Activated CD4-positive, alpha-beta T cell treated with anti-CD3 and anti-CD28 coated beads, Interleukin-2, amount 50 U/mL, for 16 hours (primary cell): ENCODE measurements at places on chromosomes 16 and 17.

DNA sequence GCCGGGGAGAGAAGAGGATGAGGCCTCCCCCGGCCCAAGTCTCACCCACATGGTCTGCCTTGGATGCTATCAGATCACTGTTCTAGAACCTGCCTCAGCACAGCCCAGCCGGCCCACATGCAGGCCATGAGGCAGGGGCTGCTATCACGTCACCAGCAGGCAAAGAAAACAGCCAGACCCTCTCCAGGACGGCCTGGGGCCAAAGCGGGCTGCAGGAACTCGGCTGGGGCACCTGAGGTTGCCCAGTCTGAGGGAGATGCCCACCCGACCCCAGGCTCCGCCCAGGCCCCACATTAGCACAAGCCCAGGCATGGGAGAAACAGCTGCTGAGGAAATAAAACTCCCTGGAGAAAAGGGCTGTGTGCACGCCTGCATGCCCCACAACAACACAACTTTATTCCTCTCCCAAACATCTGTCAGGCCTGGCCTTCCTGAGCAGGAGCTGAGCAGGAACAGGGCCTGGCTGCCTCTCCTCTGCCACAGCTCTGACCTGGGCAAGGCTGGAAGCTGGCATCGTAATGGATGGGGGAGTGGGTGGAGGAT lies 6.7 kb upstream of the SMIM5 start:
- no peak for DNase-seq

DNA sequence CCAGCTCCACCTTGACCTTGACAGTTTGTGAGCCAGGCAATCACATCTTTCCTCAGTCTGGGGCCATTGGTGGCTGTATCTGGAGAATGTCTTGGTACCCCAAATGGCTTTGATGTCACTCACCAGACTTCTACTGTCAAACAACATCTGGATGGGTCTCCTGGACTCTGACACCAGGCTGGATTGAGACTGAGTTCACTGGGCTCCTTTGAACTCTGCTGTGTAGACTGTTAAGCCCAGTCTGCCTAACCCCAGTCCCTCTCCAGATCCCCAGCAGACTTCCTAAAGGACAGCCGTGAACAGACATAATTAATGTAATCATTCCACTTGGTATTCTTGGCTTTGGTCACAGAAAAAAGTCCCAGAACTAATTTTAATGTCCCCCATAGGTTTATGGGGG lies 84.1 kb upstream of the KIFC3 start:
- no peak for DNase-seq

DNA sequence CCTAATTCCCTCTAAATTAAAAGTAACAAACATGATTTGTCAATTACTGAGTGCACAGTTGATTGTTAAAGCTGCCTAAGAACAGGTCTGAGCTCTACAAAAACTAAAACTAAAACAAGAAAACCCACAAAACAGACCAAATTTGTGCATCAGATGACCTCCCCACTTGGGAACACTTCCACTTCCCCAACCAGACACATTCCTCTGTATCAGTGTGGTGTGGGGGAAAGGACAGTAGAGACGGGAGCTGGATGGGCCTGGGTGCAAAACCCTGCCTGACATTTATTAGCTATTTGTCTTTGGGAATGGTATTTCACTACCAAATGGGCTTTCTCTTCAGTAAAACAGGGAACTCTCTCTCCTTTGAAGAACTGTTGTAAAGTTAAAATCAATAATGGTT lies 29.8 kb downstream of the STAT3 start:
- no peak for DNase-seq

GRCh38 chr16:11589198-11589550 lies 2.5 kb upstream of the LITAF start:
- no peak for DNase-seq

DNA sequence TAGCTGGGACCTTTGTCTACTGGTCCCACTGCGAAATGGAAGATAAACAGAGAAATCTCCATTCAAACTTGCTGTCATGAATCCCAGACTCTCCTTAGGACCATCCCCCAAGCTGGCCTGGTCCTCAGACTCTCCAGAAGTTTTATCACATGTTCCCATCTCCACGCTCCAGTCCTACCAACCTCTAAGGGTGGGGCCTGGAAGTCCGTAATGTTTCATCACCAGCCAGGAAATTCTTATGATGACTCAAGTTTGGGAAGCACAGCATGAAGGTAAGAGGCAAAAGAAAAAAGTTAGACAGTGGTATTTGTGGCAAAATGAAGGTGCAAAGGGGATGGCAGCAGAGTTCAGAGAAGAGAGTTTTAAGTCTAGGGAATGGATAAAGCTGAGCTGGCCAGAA lies 52.7 kb downstream of the ZNF18 start:
- no peak for DNase-seq

- DNase-seq = peak; percentile 46
Observed at GRCh38 chr17:34300652-34301370, 15.3 kb downstream of the CCL11 start.

GRCh38 chr17:5184288-5184687 lies 7.4 kb downstream of the ZNF594 start:
- DNase-seq = no peak

DNA sequence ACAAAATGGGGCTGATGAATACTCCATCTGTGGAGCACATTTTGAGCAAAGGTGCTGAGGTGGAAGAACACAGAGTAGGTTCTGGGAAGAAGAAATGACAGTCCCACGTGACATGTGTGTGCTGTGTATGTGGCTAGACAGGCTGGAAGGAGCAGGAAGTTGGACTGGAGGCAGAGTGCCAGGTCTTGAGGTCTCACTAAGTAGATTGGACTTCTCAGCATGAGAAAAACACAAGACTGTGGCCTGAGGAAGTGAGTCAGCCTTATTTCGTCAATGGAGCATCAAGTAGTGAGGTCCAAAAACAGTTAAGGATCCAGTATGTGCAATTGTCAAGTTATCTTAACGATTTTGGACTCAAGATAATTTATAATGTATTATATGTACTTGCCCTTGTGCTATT lies 736.5 kb downstream of the KCNJ2 start:
- DNase-seq = no peak

GRCh38 chr16:68363658-68364521 lies 53.1 kb downstream of the PRMT7 start:
- no peak for DNase-seq

DNA sequence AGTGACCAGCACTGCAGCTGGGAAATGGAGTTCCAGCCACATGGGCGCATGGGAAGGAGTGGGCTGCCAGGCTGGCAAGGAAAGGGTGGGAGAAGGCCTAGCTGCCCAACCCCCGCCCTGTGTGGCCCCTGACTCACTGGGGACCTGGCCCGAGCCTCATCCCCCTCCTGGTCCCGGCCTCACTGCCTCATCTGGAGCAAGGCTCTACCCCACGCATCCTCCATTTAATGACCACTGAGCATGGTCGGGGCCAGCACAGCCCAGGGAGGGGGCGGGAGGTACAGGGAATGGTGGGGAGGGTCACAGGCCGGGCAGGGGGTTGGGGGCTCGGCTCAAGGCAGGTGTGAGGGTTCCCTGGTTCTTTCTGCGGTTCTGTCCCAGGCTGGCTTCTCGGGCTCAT lies 16.1 kb downstream of the SPNS2 start:
- DNase-seq = no peak

GRCh38 chr16:79012671-79013434 lies 587.7 kb downstream of the MAF start:
- no peak for DNase-seq

DNA sequence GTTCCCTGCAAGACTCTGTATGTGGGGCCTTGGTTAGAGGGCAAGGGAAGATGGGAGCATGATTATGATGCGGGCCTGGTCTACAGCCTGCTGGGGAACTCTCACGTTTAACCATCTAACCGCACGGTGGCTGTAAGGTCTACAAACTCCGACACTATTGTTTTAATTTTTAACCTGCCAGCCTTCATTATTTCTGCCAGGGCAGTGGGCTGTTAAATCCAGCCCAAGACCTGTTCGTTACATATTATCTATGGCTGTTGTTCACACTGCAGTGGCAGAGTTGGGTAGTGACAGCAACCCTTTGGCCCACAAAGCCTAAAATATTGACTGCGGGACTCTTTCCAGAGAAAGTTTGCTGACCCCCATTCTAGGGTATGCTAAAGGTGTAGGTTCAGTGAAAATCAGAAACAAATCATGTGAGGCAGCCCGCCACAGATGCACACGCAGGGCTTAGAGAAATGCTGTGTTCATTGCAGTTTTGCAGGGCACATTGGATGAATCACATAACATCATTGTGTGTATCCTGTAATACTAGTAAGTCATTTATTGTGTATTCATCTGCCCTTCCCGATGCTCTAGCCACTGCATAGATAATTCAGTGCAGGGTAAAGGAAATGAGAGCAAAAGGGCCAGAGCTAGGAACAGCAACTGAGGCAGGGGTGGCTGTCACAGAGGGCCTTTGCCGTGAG lies 14.3 kb downstream of the SNX29 start:
- DNase-seq = no peak

DNA sequence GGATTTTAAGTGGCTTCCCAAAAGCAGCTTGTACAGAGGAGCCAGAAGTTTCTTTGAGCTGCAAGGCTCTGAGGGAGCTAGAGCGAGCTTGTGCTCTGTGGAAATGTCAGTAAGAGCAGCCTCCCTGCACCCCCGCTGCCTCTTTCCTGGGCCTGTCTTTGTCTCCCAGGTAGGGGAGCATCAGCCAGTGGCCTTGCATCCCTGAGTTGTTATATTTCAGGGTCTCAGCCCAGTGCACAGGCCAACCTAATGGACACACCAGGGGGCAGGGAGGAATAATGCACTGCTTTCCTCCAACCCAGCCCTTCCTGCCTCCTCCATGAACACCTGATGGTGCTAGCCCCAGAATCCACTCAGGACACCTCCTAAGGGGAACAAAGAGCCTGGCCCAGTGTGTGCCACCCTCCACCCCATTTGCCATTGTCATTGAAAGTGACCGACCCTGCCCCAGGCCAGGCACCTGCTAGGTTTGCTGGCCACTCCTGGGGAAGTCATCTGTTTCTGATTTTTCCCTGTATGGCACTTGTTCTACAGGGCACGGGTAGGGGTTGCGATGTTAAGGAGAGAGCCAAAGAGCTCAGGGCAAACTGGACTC lies 6.3 kb downstream of the TPPP3 start:
- DNase-seq = no peak

DNA sequence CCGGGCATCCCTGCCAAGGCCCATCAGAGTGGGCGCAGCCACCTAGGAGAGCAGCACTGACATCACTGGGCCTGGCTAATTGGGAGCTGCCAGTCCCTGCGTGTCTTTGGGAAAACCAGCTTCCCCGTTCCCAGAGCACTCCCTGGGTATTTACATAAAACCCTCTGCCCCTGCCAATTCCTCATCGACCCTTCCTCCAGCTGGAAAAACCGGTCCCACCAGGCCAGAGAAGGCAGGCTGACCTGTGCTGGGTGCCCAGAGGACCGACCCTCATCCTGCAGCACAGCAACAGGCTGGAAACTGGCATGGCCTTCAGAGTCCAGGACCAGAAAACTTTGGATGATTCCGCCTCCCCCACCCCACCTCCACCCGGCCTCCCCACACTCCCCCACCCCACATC lies 8.2 kb upstream of the FOXN1 start:
- no peak for DNase-seq

DNA sequence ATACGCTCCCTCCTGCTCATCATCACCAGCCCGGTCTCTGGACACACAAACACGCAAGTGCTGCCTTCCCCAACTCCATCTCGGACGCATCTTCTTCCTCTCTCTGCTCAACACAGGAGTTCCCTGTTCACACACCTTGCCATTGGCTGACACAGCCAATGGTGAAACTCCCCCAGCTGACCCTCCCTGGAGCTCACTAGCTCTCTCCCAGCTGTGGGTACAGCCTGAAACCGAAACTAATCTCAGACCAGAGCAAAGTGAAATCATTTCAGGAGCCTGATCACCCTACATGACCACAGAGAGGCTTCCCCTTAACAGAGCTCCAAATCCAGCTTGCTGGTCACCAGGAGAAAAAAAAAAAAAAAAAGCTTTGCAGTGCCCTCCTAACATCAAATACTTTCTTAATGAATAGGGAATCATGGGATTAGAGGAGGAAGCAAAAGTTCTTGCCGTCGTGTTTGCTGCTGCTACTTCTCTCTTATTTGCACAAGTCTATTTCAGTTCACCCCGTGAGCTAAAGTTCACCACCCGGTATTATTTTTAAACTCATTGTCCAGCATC lies 8.3 kb downstream of the CUEDC1 start:
- DNase-seq = peak; percentile 67

GRCh38 chr17:73706858-73707257 lies 62.6 kb upstream of the SDK2 start:
- DNase-seq = no peak

- no peak for DNase-seq
Observed at GRCh38 chr16:8718851-8719680, 44.6 kb downstream of the ABAT start.

- DNase-seq = no peak
Observed at GRCh38 chr16:70781800-70782199, 19.2 kb downstream of the VAC14 start.
